ENCODE measurements at places on chromosomes 3 and 15.

DNA sequence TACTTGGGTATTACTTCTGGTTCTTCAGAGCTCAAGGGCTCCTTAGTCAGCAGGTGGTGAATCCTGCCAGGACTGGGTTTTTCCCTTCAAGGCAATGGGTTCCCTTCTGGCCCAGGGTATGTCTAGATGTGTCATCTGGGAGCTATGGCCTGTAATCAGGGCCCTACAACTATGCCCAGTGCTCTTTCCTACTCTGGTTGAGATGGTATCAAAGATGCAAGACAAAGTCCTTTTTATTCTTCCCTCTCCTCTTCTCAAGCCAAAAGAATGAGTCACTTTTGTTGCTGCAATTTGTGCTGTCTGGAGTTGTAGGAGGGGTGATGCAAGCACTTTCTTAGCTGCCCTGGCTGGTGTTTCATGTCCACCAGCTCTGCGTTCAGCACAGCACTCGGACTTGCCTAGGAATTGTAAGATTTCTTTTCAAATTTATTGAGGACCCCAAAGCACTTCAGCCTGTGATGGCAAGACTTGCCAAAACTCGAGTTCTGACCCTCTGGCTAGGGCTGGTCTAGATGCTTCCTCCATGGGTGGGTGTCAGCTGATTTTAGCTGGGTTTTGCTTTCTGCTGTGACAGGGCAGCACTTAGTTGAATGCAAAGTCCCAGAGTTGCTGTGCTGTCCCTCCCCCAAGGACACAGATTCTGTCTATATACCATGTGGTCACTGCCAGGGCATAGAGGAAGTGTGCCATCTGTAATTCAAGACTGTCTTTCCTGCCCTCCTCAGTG, 129.2 kb upstream of the CBLB start:
- no peak for DNase-seq

- DNase-seq, result no peak
Observed at GRCh38 chr3:59160133-59160746, 110.4 kb upstream of the CFAP20DC start.

DNA sequence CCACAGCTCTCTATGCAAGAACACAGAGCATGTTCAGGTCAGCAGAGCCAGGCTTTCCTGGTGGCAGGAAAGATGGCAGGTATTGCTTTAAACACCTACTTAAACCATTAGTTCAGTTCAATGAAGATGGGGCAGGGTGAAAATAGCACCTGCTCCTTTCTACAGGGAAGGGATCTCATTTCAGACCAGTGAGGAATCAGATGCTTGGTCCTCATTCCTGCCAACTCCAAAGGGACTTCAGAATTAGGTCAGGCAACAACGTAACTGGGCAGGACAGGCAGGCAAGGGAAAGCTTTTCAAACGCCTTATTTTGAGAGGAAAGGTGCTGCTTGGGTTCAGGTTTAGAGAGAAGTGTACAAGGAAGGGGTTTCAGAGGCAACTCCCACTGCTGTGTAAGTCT, 12.6 kb upstream of the RPS17 start:
- no peak for DNase-seq

DNA sequence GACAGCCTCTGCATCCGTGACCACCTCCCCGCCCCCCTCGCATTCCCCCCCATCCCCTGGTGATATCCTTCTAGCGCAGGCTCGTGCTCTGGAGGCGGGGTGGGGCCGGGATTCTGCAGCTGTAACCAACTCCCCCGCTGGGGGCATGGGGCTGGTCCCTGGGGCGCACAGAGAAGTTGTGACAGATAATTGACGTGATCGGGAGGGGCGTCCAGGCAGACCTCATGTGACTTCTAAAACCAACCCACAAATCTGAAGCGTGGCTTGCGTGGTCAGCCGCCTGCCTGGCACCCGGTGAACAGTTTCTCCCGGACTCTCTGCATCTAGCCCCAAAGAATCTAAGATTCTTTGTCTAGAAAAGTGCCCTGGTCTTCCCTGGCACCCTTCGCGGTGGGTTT, 100.6 kb upstream of the IGF1R start:
- no peak for DNase-seq

DNA sequence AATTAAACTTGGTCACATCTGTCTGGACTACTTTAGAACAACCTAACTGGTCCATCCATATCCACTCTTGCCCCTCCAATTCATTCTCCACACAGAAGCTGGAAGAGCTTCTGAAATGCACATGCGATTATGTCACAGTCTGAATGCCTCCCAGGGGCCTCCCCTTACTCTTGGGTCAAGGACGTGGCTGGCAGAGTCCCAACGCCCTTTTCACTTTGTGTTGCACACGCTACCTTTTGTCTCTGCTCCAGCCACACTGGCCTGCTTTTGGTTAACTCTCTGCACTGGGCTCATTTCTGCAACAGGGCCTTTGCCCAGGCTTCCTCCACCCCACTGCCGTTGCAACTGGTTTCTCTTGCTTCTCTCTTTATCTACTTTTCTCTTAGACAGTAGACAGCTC, 245.2 kb downstream of the IL20RB start:
- DNase-seq, result no peak

DNA sequence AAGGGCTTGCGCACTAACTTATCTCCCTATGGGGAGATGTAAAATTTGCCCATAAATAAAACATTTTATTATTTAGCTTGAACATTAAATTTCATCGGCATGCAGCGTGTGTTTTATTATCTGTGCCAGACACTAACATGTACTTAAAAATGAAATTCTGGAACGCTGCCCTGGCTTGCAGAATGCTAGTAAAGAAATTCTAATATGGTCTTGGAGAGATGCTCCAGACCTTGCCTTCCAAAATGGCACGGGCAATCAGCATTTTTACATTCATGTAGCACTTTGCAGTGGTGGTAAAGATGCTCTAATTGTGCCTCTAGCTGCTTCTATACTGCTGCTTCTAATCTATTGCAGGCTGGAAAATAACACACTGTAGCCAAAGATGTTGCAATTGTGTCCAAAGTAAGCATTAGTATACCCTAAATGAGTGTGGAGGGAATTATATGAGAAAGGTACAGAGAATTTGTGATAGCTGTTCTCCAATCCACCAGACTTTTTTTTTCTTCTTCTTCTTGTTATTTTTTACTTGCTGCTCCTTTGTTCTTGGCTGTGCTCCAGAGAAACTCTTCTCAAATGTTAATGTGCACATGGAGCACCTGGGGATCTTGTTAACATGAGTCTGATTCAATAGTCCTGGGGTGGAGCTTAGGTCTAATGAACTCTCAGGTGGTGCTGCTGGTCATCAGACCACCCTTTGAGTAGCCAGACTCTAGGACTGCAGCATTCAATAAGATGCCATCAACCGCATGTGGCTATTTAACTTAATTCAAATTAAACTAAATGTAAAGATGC, 47.3 kb downstream of the CRABP1 start:
- no peak for DNase-seq

- DNase-seq, result no peak
Observed at GRCh38 chr3:9130345-9131305, 118.8 kb downstream of the SRGAP3 start.

DNA sequence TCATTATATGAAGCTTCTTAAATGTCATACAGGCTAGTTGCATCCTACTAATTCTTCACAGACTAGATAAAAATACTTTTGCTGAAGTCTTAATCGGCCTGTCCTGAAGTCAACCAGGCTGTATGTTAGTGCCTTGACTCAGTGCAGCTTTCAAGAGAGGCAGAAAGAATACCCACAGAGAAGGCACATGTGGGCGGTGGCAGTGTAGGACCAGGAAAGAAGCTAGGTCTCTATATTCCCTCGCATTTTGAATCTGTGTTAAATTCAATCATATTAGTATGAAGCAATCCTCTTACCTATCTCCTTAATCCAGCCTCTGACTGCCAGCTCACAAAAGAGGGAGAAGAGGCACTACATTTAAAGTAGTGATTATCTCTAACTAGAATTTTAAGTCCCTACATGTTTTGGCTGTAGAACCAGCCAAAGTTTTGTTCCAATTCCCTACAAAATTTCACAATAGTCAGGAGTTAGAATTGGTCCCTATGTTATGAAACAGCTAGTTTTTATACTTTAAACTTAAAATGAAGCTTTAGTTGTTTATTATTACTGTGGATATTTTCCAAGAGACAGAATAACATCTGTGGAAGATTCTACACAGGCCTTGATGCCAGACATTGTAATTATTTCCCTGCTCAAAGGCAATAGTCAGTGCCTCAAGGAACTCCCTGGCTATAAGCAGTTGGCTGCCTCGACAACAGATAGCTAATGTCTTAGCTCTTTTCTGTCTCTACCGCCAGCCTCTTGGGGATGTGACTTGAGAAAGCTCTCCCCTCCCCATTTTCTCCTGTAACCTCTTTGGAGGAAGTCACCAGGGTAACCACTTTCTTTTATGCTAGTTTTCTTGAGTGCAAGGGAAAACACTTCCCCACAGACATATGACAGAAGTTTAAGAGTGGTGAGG, 31.9 kb downstream of the CRTC3 start:
- no peak for DNase-seq

DNA sequence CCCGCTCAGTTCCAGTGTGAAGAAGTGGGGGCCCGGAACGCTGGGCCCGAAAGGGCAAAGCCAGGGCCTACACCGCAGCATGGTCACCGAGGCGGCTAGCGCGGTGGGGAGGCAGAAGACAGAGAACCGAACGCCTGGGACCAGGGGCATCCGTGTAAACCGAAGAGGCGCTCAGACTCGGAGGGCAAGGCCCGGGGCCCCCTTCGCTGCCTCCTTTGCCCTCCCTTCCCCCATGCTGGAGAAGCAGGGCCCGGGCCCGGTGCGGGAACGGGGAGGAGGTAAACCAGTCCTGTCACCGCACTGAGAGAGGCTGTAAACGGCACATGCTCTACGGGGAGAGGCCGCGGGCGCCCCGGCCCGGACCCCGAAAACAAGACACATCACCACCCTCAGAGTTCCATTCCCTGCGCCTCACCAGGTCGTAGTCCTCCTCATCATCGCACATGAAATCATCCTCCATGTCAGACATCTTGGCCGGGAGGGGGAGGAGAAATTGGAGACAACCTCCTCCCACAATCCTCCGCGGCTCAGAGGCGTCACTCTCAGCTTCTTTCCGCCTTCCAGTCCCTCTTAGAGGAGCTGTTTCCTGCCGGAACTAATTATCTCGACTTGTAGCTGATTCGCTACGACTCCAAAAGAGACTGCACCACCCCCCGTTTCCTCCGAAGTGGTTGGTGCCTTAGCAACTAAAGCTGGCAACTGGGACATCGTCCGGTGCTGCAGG, at the start of gene COPS2:
Gene COPS2, minus strand, starts transcription at position 490 of the 724 bp plus-strand sequence. Its CDS starts 21 bp downstream, at position 469.
- peak; percentile 79 for DNase-seq

DNA sequence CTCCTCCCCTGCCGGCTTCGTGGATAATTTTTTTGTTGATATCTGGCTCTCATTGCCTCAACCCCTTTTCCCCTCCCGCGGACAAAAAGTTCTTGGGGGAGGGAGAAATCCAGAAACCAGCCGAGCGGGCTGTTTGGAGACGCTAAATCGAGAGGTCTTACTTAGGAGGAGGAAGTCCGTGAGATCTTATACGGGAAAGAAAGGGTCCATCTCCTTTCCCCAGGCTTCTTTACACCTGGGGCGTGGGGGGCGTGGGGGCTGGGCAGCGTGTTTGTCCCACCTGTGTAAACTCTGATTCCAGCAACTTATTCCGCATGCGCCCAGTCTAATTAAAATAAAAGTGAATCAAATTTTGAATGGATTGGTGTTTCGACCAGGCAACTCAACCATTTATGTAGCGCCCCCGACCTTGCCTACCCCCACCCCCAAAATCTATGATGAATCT, 364 bp upstream of the CADPS start:
- no peak for DNase-seq

GRCh38 chr15:96362011-96362754, 31.7 kb downstream of the NR2F2 start:
- DNase-seq, result no peak

DNA sequence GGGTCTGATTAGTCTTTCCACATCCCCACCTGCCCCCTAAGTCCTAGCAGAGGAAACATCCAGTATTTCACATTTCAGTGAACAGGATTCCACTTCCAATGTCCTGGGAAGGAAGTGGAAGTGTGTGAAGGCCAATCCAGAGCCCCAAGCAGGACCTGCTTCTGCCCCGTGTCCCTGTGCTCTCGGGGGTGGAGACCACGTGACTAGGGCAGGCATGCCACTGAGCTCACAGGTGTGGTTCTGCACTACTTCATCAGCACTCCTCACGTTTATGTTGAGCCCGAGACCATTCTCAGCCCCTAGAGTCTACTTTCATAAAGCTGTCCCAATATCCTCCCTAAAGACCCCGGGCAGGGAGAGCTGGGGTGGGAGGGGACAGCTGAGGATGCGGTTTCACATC, 84.3 kb downstream of the RAB11A start:
- no peak for DNase-seq

DNA sequence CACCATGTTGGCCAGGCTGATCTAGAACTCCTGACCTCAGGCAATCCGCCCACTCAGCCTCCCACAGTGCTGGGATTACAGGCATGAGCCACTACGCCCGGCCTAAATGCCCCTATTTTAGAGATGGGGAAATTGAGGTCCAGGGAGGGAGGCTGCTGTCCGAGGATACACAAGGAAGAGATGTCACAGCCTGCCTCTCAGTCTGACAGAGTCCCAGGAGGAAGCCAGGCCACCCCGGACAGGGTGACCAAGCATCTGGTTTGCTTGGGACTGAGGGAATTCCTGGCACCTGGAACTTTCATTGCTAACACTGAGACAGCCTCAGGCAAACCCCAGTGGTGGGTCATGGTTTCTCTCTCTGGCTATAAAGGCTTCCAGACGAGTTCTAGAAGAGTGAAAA, 30.6 kb upstream of the ADAMTS7 start:
- no peak for DNase-seq

GRCh38 chr15:36880224-36880912, 220.0 kb downstream of the MEIS2 start:
- DNase-seq, result no peak

- DNase-seq, result peak; percentile 92
Observed at GRCh38 chr3:170908235-170909116, at the start of gene EIF5A2. EIF5A2 (minus strand) TSS chr3:170908637; CDS start chr3:170907806, 831 bp downstream.

- DNase-seq, result no peak
Observed at GRCh38 chr15:69625328-69625727, 172.7 kb downstream of the RPLP1 start.

GRCh38 chr15:99614749-99615288, 49.0 kb downstream of the MEF2A start:
- no peak for DNase-seq

- peak; percentile 1 for DNase-seq
Observed at GRCh38 chr3:121748680-121749275, 763 bp downstream of the GOLGB1 start.

- DNase-seq, result no peak
Observed at GRCh38 chr3:100852840-100853239, 140.4 kb downstream of the ABI3BP start.

DNA sequence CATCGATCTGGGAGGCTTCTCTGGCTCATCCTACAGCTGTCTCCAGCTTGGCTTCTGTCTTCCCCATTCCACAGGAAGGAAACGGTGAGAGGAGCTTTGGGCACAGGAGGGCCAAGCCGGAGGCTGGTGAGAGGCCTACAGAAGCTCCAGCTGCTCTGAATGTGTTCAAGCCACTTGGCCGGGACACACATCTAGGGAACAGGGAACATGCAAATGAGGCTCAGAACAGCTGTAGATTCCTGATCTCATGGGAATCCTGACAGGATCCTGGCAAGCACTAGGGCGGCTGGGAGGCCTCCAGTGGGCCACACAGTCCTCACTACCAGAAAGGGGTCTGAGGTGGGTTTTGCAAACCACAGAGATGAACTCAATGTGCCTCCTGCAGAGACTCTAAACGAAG, 13.7 kb downstream of the SEMA5B start:
- no peak for DNase-seq
